Midbrain (tissue), 1 donor: ENCODE measurements at places on chromosomes 7 and 10.

DNA sequence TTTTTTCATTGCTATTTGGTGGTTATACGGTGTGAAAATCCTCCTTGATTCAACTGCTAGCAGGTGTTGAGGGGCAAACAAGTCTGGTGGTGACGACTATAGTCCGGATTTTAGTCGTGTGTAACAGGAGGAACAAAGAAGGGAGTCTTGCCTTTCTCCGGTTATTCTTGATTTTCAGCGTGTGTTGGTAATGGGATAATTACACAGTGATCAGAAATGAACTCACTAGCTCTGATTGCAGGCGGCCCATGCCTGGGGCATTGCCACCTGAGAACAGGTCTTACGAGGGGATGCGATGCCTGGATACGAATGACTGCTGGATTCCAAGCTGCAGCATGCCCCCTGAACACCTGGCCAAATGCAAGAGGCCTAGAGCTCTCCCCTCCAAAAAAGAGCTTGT is 72.8 kb downstream of the CAMK1D start:
- no peak for DNase-seq

DNA sequence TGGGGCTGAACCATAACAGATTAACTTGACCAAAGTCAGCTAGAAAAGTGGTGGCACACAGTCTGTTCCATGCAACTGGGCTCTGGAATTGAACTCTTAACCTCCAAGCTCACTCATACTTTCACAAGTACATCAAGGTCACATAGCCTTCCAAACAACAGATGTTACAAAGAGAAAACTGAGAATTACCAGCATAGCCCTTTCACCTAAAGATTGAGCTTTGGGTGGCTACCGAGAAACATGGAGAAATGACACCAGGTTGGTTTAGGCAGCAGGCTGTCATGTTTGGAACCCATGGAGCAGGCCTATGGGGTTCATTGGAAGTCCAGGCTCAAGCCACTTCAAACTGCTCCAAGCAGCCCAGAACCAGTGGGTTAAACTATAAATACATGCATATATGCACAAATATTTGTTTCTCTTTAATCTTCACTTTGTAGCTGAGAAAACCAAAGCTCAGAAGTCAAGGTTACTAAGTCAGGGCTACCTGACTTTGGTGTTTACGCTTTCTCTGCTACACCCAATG is 59.1 kb downstream of the MALSU1 start:
- no peak for DNase-seq

GRCh38 chr10:4479342-4479741 is 346.7 kb upstream of the AKR1E2 start:
- no peak for DNase-seq

DNA sequence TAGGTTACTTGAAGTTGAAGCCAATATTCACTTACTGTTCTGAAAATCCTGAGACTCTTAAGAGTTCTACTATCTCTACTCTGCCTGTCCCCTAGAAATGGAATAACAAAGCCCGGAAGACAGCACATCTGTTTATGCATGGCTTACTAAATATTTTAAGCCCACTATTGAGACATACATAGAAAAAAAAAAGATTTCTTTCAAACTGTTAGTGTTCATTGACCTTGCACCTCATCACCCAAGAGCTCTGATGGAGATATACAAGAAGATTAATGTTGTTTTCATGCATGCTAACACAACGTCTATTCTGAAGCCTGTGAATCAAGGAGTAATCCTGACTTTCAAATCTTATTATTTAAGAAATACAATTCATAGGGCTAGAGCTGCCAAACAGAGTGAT is 859.3 kb upstream of the C7orf33 start:
- DNase-seq = no peak

DNA sequence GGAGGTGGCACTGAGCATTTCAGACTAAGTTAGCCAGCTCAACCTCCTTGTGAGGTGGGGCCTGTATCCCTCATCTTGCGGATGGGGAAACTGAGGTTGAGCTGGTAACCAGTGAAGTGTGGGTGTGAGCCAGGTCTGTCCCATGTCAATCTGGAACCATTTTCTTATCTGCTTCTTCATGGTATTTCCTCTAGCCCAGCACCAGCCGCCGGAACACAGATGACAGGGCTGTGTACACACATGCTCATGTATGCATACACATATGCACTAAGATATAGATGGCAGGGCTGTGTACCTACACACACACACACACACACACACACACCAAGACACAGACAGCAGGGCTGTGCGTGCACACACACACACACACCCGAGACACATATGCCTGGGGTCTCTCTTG is 18.5 kb downstream of the RAMP3 start:
- no peak for DNase-seq

GRCh38 chr7:40799493-40800403 is 664.9 kb downstream of the SUGCT start:
- DNase-seq = no peak

DNA sequence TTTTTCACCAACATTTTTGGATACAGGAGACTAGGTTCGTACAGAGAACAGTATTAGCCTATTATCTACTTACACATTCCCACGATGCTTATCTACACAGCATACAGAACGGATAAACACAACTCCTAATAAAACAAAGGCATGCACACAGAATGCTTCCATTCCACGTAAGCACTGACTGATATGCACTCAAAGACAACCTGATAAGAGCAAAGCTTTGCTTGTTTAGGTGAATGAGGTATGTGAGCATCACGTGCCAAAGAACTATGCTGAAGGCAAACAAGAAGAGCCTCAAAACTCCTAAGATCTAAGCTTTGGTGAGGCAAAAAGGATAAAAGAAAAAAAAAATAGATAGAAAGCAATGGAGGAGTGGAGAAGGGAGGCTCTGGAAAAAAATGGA is 413.5 kb upstream of the LRRN3 start:
- no peak for DNase-seq

DNA sequence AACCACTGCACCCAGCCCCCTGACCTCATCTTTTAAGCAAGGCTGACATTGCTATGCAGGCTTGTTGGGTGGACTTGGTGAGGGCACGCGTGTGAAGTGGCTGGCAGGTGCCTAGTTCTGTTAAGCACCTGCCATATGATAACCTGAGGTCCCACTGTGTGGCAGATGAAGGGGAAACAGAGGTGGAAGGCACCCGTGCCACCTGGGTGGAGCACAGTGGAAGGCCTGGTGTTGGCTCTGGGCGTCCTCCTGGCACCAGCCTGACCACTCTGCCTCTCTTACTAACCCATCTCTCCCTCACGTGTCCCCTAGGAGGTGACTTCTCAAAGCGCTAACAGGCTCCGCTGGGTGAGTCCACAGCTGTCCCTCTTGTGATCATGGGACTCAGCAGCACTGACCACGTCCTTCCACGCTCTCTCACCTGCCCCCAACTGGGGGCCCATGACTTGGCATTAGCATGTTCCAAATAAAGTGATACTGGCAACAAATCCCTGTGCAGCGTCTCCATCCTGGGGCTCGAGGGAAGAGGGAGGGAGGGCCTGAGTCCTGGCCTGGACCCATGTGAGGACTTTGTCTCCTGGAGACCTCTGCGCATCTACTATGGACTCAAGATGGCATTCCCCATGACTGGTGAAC is 4.6 kb upstream of the ZNF862 start:
- DNase-seq = no peak

DNA sequence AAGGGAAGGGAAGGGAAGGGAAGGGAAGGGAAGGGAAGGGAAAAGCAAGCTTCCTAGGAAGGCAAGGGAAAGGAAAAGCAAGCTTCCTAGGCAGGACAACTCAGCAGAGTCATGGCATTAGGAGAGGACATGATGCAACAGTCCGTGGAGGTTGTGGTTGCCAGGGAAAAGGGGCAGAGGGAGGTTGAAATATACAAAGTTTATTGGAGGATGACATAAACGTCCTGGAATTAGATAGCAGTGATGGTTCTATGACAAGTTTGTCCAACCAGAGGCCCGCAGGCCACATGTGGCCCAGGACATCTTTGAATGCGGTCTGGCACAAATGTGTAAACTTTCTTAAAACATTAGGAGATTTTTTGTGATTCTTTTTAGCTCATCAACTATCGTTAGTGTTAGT is 59.8 kb upstream of the OPN4 start:
- DNase-seq = no peak

GRCh38 chr7:18846765-18847215 is 270.6 kb downstream of the TWIST1 start:
- no peak for DNase-seq

- no peak for DNase-seq
Measured at GRCh38 chr7:113831556-113831955, 87.3 kb downstream of the PPP1R3A start.

DNA sequence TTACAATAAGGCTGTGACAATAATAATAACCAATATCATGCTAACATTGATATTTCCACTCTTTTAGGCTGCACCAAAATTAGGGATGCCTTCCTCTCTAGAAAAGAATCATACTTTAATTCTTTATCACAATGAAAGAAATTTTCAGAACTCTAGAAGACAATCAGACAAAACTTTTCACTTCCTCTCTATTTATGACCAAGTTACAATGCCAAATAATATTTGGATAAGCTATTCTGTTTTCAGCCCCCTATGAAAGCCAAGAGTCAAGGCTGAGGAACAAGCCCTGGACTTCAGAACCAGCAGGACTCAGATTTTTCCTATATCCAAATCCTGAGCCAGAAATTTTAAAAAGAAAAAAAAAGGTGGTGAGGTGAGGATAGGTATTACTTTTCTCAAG is 4.6 kb downstream of the HYCC1 start:
- no peak for DNase-seq

GRCh38 chr7:141157138-141157765 is 83.4 kb downstream of the TMEM178B start:
- DNase-seq = no peak

- DNase-seq = no peak
Measured at GRCh38 chr7:26167303-26167934, 15.4 kb downstream of the NFE2L3 start.

DNA sequence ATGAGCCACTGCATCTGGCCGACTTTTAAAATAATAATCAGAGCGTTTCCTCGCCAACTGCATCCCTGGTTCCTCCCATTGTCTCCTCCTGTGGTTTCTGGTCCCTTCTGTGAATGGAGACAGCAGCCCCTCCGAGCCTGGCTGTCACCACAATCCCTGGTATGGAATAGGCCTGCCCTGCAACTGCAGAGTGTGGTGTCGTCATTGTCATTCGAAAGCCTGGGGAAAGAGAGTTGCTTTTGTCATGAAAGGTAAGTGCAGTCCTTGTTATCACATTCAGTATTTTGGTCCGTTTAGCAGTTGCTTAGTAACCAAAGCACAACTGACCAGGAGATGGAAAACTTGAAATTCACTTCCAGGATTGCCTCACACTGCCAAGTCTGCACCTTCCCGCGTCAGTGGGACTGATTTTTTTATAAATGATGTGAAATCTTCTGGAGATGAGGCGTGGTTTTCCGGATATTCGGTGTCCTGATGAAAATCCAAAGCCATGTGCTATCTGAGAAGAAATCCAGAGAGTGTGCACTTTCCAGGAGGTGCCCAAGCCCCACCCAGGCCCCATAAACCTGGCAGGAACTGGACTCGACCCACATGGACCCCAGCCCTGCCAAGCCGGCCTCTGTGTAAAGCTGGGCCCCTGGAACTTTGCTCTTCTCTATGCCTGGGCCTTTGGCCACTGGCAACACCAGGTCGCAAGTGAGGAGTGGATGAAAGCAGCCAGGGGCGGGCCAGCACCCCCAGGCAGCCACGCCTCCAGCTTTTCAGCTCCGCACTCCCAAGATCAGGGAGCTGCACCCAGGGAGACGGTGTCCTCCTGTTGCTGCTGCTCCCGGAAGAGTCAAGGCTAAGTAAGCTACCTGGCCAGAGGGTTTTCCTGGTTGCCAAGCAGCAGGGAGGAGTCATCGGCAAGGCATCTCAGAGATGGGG is 133.7 kb upstream of the SH2B2 start:
- DNase-seq = no peak

DNA sequence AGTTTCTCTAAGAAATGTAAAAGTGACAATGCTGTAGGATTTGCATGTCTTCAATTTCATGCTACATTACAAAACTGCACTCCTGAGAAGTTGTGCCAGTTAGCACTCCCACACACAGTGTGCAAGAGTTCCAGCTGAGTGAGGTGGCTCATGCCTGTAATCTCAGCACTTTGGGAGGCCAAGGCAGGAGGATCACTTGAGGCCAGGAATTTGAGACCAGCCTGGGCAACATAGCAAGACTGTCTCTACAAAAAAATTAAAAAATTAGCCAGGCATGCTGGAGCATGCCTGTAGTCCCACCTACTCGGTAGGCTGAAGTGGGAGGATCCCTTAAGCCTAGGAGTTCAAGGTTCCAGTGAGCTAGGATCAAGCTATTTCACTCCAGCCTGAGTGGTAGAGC is 44.6 kb downstream of the FRA10AC1 start:
- no peak for DNase-seq

DNA sequence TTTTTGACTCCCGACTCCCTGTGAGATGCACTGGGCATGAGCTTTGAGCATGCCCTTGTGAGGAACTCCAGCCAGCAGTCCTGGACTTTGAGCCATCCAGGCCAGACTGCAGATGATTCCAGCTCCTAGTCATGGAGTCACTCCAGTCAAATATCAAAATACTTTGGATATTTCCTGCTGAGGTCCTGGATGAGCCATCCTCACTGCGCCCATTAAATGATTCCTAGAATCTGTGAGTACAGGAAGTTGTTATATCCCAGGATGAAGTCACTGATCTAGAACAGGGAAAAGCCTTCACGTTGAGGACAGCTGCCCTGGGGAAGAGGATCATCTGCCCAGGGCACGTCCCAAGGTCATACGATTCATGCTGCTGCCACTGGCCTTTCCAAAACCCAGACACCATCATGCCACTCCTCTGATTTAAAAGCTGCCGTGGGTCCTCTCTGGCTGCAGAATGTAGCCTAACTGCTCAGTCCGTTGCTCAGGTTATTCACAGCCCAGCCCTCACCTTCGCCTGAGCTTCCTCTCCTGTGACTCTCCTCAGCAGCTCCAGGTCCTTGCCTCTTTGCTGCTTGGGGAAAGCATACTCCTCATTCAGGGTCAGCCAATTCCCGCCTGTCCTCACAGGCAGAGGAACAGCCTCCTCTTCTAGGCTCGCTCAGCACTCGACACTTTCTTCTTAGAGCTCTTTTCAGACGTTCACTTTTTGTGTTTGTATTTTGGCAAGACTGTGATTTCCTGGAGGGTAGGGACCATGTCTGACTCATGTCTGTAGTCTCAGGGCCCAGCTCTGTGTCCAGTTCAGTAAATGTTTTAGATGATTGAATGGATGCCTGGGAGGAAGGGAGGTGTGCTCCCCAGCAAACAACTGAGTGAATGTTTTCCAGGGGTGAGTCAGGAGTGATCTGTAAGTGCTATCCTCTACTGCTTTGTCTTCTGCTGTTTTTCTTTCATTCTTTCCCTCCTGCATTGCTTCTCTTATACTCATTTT is 157.8 kb downstream of the SNX10 start:
- no peak for DNase-seq

GRCh38 chr10:69718951-69719350 is 82.8 kb upstream of the COL13A1 start:
- DNase-seq = no peak
